Activated CD4-positive, alpha-beta T cell treated with anti-CD3 and anti-CD28 coated beads, Interleukin-2, amount 50 U/mL, for 24 hours (primary cell): ENCODE measurements at places on chromosomes 3 and 15.

DNA sequence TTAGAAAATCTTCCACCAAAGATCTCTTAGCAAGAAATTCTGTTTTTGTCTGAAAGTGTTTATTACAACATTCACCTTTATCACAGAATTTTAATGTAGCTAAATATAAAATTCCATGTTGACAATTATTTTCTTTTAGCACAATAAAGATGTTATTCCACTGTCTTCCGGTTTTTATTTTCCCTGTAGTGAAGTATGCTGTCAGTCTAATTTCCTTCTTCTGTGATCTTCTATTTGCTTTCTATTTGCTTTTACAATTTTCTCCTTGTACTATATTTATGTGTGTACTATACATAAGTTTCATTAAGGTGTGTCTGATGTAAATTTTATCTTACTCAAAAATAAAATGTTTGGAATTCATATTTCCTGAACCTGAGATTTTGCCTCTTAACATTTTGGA lies 117.5 kb upstream of the PPP2R3A start:
- DNase-seq, result no peak

DNA sequence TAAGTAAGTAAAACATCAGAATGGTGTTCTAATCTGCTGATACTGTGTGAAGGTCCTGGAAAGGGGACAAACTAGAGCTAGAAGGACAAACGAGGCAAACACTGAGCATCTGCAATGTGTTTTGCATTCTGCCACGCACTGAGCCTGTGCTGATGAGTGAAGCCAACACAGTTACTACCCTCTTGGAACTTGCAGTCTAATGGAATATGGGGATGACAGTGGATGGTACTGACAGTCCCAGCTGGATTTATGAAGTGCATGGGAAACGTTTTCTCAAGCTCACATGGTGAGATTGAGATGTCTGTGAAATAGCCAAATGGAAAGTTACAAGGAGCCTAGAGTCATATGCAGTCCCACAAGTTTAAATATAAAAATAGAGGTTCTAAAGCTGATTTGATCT lies 86.6 kb downstream of the FOXB1 start:
- no peak for DNase-seq

GRCh38 chr15:68930268-68931022 lies at the start of gene SPESP1:
TSS of gene SPESP1 (plus strand) at chr15:68930525. CDS start at chr15:68930654, 129 bp downstream.
- DNase-seq, result peak; percentile 25

GRCh38 chr3:188284455-188285212 lies 130.7 kb downstream of the LPP start:
- peak; percentile 69 for DNase-seq

GRCh38 chr15:73715417-73715816 lies 31.2 kb downstream of the CD276 start:
- DNase-seq, result no peak

GRCh38 chr3:101212730-101213129 lies 107.6 kb downstream of the IMPG2 start:
- DNase-seq, result no peak

- DNase-seq, result no peak
These were observed 31.9 kb upstream of the STRIT1 start for GRCh38 chr3:155325263-155325835.

- no peak for DNase-seq
These were observed 17.1 kb upstream of the CNTN3 start for GRCh38 chr3:74631351-74632140.

- no peak for DNase-seq
These were observed 201.9 kb downstream of the WNT5A start for GRCh38 chr3:55285156-55285555.

DNA sequence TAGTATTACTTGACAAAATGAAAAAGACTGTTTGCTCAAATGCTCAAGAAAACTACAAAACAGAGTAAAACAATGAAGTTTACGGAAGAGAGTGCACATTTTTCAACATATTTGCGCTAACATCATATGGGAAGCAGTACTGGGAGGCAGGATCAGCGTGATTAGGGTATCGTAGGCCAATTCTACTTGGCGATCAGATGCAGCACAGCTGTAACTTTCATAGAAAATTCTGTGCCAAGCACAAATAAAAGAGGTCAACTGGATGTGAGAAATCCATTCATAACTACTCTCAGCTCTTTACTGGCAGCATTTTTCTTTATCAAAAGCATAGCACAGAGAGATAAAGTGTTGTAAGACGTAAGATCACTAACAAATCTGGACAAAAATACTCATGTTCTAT lies 1196.3 kb upstream of the GBE1 start:
- DNase-seq, result no peak

- no peak for DNase-seq
These were observed 175.0 kb downstream of the UBE2E2 start for GRCh38 chr3:23377928-23378672.

GRCh38 chr15:49538520-49538919 lies 82.1 kb downstream of the FAM227B start:
- DNase-seq, result no peak

DNA sequence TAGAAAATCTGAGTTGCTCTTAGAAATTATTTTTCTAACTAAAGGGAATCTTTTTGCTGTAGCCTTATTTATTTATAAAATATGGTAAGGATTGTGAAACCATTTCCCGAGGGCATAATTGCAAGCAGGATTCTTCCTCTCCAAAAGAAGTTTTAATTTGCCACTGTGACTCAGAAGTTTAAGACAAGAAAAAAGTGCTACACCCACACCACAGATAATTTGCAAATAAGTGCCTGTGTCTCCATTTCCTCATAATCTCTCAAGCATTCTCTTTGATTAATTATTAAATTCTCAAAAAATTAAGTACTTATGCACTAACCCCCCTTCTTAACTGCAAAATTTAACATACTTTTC lies 43.6 kb downstream of the RASA2 start:
- no peak for DNase-seq

DNA sequence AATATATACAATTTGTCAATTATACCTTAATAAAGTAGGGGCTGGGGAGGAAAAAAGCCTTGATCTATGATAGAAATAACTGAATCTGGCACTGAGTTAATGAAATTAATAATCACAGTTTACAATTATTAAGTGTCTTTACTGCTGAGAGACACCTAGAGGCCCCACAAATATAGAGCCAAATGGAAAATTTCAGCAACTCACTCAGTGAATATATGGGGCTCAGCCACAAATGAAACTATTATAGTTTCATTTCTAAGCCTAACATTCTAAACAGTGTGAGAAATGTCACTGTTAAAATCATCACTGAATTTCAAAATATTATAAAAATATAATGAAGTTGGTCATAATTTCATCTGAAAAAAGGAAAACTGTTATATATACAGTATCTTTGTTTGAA lies 40.3 kb downstream of the GNB4 start:
- no peak for DNase-seq

DNA sequence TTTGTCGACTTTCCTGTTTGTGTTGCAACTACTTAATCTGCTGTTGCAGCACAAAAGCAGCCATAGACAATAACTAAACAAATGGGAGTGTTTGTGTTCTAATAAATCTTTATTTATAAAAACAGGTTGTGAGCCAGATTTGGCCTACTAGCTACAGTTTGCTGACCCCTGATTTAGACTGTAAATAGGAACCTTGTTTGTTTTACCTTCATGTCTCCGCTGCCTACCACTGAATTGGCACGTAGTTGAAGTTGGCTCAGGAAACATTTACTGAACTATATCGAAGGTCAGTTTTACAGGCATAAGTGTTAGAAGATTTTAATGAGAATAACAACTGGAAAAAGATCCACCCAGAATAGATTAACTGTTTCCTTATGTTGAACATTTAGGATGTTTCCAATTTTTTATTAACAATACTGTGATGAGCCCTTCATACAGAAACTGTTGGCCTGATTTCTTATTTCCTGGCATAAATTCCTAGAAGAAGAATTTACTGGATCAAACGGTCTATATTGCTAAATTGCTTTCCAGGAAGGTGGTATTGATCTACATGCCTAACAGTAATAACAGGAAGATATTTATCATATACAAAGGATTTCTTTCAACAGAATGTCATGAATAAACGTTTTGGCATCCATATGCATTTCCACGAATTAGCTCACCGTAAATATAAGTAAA lies 156.2 kb upstream of the NR2E3 start:
- DNase-seq, result no peak

GRCh38 chr3:34077417-34078195 lies 279.2 kb downstream of the PDCD6IP start:
- DNase-seq, result no peak

DNA sequence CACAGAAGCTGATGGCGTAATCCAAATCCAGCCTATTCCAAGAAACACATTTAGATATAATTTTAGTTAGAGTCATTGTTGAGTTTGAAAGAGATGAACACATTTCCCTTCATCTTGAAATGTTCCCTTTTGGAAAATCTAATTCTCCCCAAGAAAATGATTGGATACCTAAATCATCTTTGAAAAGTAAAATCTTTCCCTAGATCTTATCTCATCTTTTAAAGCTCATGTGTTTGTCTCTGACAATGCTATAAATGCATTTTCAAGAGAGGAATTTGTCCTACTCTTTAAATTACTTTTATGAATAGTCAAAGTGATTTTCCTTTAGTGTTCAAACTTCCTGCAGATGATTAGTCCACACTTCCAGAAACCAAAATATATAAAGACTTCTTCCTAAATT lies 82.6 kb upstream of the CNTN6 start:
- DNase-seq, result no peak

DNA sequence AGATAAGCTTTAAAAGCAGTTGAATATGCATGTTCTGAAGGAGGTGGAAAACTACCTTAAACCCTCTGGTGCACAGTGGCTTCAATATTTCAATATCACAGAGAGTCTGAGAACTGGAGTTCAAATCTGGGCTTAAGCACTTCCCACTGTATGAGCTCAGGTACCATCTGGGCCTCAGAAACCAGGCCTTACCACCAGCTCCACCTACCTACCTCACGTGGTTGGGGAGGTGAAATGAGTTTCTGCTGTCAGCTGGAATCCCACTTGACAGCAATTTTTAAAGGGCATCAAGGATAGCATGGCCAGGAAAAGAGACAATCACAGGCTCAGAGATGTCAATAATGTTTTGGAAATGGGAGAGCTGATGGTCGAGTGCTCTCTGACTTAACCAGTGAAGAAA lies 5.0 kb downstream of the CHCHD4 start:
- no peak for DNase-seq

DNA sequence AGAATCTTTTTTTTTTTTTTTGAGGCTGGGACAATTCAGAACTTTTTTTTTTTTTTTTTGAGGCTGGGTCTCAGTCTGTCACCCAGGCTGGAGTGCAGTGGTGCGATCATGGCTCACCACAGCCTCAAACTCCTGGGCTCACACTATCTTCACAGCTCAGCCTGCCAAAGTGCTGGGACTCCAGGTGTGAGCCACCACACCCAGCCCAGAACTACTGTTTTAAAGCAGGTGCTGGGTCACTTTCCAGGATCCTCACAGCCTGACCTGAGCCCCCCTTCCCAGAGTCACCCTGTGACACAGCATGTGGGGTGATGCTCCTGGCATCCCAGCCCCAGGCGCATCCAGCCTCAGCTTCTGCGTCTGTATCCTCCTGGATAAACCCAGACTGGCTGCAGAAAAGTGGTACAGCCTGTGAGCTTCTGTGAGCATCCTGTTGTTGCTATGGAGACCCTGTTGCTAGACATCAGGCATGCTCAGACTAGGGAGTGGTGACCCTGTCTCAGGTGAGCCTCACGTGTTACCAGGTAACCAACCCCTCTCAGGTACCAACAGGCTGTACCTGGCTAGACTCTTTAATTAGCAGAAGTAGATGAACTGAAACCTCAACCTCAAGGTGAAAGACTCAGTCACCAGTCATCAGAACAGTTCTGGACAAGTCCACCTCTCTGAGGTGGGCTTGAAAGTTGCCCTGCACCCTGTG lies 15.0 kb downstream of the KLF13 start:
- no peak for DNase-seq

DNA sequence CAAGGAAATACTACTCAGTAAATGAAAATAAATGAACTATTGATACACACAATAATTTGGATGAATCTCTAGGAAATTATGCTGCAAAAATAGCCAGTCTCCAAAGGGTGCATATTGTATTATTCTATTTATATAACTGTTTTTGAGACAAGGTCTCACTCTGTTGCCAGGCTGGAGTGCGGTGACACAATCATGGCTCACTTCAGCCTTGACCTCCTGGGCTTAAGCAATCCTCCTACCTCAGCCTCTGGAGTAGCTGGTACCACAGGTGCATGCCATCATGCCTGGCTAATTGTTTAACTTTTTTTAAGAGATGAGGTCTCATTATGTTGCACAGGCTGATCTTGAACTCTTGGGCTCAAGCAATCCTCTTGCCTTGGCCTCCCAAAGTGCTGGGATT lies 12.5 kb downstream of the KLHDC8B start:
- DNase-seq, result no peak

DNA sequence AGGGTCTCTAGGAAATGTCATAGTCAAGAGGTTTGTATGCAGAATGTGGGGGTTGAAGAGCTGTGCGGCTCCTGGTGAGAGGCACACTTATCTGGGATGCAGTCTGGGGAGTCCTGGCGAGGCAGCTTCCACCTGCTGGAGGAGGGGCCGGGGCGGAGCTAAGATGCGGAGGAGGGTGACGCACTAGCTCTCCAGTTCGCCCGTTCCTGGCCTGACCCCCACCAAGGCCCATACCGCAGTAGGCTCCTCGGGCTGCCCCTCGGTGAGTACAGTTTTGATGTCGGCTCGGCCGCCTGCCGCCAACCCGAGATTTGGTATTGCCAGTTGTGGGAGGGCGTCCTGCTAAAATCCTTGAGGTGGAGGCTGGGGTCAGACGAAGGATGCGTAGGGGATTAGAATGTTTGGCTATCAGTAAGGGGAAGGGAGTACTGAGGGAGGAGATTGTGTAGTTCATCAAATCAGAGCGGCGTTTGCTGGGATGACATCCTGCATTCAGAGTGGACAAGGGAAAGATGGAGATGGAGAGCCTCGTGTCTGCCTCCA lies at the start of gene SCG5:
Gene SCG5, plus strand, starts transcription at position 194 of the 543 bp plus-strand sequence. CDS start 1,883 bp downstream, outside the sequence.
- no peak for DNase-seq

- DNase-seq, result no peak
These were observed 4.5 kb upstream of the SLCO2A1 start for GRCh38 chr3:134034005-134034785.

- no peak for DNase-seq
These were observed 299.0 kb downstream of the NR2F2 start for GRCh38 chr15:96629511-96629910.

DNA sequence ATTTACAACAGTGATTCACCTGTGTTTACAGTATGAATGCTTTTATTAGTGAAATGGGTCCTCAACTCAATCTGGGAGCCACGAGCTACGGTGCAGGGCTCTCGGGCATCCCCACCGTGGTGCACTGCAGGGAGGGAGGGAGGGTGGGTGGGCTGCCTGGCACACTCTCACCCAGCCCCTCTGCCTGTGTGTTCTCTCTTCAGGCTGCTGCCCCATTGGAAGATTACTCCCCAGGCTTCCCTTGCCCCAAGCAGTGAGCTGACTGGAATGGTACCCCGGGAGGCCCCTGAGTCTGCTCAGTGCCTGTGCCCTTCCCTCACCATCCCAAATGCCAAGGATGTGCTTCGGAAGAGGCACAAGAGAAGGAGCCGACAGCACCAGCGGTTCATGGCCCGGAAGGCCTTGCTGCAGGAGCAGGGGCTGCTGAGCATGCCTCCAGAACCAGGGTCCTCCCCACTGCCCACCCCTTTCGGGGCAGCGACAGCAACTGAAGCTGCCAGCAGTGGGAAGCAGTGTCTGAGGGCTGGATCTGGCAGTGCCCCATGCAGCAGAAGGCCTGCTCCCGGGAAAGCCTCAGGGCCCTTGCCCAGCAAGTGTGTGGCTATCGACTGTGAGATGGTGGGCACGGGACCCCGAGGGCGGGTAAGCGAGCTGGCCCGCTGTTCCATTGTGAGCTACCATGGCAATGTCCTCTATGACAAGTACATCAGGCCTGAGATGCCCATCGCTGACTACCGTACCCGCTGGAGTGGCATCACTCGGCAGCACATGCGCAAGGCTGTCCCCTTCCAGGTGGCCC lies 5.0 kb downstream of the AEN start:
- DNase-seq, result no peak

- DNase-seq, result no peak
These were observed 581.4 kb upstream of the TBL1XR1 start for GRCh38 chr3:177778633-177779032.
